T-cell (primary cell): ENCODE measurements at places on chromosomes 5 and 9.

- no peak for DNase-seq
Observed at GRCh38 chr9:33447799-33448553, 583 bp upstream of the AQP3 start.

- DNase-seq: no peak
Observed at GRCh38 chr5:179243333-179243732, 101.9 kb downstream of the ADAMTS2 start.

DNA sequence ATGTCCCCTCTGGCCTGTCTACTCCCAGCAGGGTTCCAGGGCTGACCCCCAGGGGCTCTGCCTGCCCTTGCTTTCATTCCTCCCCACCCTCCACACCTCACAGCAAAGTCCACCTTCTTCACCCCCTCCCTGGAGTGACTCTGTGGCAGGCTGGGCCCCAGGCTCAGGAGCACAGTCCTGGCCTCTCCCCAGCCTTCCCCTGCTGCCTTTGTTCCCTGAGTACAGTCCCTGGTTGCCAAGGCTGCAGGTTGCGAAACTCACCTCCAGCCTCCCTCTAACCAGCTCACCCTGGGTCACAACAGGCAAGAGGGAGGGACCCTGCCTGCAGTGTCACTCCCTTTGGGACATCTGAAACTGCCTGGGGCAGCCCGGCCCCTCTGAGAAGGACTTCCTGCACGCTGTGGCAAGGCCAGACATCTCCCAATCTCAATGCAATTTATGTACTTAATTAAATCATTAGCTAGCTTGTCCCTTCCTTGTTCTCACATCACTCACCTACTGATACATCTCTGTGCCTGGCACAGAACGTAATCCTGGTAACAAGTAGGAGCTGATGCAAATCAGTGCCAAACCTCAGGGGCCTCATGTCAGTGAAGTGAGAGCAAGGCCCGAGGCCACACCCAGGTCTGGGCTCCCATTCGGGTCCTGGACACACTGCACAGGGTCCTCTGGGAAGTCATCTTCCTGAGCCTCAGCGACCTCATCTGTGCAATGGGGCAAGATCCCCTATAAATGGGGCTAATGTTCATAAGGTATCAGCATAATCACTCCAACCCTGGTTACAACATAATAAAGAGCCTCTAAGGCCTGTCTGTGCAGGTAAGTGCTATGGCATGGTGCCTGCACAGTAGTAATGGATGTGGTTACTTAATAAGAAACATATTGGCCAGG lies 27.3 kb upstream of the TRIM14 start:
- no peak for DNase-seq

- no peak for DNase-seq
Observed at GRCh38 chr5:179195561-179196404, 135.6 kb downstream of the ZNF354C start.

DNA sequence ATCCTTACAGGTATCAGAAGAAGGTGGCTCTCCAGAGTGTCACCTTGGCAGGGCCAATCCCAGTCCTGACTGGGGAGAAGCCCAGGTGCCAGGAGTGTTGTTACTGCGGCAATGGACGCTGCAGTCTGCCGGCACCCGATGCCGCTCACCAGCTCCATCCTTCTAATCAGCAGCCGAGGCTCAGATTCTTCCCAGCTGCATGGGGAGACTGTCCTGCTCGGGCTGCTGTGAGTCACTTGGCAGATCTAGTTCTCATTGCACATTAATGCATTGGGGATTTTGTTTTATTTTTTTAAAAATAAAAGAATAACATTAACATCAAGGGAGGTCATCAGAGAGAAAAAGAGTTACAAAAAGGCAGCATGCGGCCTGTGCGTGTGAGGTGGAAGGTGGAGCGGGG lies 115.8 kb downstream of the MTX3 start:
- no peak for DNase-seq

DNA sequence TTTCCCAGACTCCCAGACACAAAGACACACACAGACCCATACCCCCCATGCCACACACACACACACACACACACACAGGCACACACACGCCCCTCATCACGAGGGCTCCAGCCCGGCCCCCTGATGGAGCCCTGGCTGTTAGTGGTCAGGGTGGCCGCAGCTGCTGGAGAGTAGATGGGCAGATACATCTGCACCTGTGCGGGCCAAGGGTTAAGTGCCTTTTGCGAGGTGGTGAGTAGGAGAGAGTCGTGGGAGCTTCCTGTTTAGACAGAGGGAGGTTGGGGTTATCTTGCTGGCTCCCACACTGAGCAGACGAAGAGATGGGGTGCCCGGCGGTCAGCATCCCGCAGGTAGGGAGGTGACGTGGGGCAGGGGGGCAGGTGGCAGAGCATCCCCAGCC lies 8.2 kb downstream of the PRRX2 start:
- DNase-seq: no peak

- no peak for DNase-seq
Observed at GRCh38 chr5:5315068-5315980, 107.2 kb upstream of the ICE1 start.

DNA sequence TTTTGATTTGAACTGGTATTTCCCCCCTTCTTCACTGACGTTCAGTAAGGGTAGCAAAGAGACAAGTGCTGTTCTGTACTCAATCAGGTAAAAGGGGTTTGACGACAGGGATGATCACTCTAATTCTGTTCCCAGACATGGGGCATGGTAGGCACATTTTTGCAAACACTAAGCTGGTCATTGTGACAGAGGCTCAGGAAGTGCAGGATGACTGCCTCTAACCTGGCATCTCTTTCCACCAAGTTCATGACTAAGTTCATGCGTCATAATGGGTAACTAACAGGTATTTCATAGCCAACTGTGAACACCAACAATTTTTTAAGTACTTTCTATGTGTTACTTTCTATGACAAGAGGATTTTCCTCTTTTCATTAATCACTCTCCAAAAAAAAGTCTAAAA lies 166.5 kb downstream of the MAPKAP1 start:
- no peak for DNase-seq

- DNase-seq: no peak
Observed at GRCh38 chr9:93958819-93959682, 3.9 kb upstream of the BARX1 start.

DNA sequence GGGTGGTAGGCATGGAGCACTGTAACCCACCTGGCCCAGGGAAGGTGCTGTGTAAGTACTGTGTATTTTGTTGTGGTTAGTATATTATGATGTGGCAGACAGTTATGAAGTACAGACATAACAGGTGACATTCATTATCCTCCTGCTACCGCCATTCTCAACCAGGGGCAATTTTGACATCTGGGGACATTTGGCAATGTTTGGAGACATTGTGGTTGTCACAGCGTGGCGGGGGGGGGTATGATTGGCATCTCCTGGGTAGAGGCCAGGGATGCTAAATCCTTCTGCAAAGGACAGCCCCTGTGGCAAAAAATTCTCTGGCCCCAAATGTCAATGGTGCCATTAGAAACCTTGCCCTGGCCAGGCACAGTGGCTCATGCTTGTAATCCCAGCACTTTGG lies 9.8 kb upstream of the RPL26L1 start:
- no peak for DNase-seq

- DNase-seq: no peak
Observed at GRCh38 chr5:163682234-163682633, 176.8 kb downstream of the MAT2B start.

- DNase-seq: no peak
Observed at GRCh38 chr9:121862371-121863332, 211.2 kb downstream of the DAB2IP start.

DNA sequence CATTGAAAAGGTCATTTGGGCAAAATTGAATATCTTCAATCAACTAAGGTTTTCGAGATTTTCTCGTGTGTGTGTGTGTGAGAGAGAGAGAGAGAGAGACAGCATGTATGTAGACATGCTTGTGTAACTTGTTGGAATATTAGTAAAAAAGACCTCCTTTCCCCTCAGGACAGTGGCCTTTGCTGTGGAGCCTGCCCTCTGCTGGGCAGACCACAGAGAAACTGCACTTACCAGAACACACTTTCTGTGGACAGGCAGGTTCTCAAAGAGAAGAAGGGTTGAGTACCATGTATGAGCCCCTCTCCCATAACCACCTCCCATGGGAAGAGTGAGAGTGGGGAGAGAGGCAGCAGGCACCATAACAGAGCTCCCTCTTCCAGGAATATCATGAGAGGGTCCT lies 45.6 kb downstream of the CFAP90 start:
- DNase-seq: no peak

GRCh38 chr5:64505769-64506566 lies at the start of gene RGS7BP:
RGS7BP (plus strand) TSS chr5:64506015; CDS start chr5:64506625, 610 bp downstream.
- no peak for DNase-seq

DNA sequence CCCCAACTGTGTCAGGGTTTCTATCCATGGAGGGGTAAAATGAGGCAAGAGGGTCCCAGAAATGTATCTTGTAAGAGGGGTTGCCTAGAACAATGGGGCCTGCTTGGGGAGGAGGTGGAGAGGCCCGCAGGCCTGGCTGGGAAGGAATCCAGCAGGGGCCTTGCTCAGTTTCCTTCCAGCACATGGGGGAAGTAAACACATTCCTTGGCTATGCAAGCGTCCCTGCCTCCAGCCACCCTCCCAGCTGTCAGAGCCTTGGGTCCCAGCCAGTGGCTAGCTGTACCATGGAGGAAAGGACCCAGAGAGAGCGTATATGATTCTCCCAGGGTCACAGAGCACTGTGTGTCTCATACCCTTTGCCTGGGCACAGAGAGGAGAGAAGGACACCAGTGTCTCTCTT lies 71.1 kb upstream of the IL17B start:
- DNase-seq: no peak

- peak; percentile 60 for DNase-seq
Observed at GRCh38 chr5:912280-913091, 19.8 kb downstream of the TRIP13 start.

DNA sequence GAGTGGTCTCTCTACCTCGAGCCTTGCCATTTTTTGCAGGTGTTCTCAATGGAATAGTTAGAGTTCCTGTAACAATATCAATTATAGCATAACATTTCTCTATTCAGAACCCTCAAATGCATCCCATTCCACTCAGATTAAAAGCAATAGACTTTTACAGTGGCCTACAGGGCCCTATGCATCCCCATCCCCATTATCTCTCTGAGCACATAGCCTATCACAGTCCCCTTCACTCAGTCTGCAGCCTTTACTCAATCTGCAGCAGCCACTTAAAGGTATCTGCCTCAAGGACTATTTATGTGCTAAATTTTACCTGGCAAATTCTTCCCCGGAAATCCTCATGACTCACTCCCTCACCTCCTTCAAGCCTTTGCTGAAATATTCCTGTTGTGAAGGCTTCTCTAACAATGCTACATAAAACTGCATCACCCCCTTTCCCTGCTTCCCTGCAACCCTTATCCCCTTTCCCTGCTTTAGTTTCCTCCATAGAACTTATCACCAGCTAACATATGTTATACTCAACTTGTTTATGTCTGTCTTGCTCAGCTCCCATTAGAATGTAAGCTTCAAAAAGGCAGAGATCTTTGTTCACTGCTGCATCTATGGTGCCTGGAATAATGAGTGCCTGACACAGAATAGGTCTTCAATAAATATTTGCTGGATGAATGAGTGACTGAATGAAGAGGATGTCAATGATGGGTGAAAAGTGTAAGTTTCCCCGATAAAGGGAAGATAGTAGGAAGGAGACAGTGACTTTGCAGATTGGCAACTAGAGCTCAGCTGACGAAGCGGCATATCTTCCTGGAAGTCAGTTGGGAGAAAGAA lies 54.1 kb upstream of the ZNF366 start:
- no peak for DNase-seq

DNA sequence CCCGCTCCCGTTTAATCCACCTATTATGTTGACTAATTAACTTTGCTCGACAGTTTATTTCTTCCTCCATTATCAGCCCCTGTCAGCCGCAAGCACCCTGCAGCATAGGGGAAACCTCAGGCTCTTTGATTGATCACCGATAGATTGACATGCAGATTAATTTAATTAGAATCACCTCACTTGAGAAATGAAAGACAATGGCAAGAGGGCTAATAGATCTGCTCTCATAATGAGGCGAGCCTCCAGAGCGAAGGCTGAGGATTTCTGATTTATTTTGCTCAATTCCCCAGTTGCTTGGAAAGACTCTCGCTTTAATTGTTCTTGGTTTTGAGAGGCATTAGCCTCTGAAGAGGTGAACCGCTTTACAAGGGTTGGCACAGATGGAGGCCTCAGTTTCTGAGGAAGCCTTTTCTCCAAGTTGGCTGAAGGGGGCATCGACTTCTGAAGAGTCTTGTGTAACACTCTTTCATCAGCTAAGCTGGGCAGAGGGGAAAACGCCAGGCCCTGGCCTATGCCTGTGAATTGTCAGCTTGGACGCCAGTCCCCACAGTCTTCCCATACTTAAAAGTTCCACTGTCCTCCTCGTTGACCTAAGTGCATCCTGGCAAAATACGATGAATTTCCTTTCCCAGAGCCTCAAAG lies 275.4 kb downstream of the EBF1 start:
- DNase-seq: no peak

GRCh38 chr5:92023555-92023954 lies 640.4 kb upstream of the ARRDC3 start:
- DNase-seq: no peak

DNA sequence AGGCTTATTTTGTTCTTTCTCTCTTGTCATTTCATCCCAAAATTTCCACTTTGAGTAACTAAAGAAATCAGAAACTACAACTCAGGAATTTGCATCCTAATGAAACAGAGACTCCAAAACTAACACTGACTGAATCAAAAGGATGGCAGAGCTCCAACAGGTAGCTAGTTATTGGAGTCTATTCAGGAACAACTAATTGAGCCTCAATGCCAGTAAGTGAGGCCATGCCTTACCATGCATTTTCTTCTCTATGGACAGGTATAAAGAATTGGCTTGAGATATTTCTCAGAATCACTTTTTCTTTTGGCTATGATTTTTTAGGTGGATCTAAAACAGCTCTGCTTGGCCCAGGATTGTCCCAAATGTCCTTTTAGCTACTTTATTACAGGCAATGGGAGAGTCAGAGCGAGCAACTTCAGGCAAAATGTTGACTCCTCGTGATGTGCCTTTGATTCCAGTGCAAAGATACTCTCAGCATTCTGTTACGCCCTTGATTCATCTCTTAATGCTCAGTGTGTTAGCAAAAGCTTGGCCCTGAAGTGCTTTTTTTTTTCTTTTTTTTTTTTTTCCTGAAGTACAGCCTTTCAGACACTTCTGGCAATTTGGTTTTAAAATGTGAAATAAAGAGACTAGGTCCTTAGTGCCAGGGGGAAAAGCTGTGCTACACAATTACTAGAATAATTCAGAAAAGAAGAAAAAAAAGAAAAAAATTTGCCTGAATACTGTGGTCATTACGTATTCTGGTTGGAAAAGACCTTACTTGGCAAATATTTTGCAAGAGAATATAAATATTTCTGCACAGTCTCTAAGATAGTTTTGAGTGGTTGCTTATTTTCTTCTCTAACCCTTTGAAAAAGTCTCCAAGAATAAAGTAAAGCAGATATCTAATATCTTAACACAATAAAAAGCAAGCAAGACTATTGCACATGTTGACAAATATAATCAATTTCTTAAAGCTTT lies 423.7 kb downstream of the ANXA1 start:
- no peak for DNase-seq

- DNase-seq: no peak
Observed at GRCh38 chr5:16721151-16722096, 104.6 kb upstream of the RETREG1 start.

DNA sequence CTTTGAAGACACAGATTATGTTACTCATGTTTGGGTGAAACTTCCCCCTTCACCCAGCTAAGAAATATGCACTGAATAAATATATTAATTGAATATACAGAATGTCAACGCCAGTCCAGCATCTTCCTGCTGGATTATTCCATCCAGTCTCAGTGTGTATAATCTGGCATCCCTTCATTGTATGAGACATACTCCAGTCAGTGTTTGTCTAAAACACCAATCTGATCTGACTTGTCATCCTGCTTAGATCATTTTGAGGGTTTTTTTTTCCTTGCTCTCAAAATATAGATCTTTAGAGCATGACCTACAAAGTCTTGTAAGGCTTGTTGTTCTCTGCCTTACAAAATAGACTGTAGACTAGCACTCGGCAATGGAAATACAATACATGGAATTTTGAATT lies 195.1 kb downstream of the SMARCA2 start:
- no peak for DNase-seq
